NCI-H2081 (cell line): ENCODE measurements at places on chromosomes 7 and 10.

GRCh38 chr7:114944745-114945625 is 23.1 kb downstream of the MDFIC start:
- no peak for DNase-seq

GRCh38 chr10:98215373-98215772 is 52.6 kb downstream of the LOXL4 start:
- DNase-seq, result no peak

- no peak for DNase-seq
These were observed 12.4 kb downstream of the CTBP2 start for GRCh38 chr10:125147971-125148439.

DNA sequence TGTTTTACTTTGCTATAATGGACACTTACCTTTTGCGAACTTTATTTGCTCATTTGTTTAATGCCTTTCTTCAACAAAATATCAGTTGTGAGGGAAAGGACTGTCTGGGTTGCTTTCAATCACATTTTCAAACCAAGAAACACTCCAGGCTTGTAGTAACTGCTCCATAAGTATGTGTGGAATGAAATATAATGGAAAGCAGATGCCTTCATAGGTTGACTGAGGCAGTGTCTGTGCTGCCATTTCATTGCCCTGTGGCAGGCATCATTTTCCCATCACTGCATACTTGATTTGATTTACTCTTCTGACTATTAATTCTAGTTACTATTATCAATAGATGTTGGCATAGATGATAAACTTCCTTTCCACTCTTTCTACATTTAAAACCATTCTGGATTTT is 762.3 kb downstream of the CNTNAP2 start:
- DNase-seq, result no peak

GRCh38 chr10:44978570-44979280 is at the start of gene DEPP1:
DEPP1 (minus strand) TSS chr10:44978809; CDS start chr10:44978030, 779 bp downstream.
- DNase-seq, result peak; percentile 61

DNA sequence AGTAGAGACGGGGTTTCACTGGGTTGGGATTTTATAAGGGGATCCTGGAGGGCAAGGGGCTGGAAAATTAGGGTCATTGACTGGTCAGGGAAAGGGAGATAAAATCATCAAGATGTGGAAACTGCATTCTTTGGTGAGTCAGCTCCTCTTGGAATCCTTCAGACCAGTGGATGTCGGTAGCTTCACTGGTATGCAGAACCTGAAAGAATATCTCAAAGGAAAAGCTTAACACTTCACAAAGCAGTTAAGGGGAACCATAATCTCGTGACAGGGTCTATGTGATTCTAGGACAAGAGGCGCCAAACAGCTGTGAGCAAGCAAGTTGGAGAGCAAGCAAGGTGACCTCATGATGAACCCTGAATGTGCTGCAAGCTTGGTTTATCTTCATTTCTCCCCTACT is 634.7 kb upstream of the AUTS2 start:
- no peak for DNase-seq

- DNase-seq, result no peak
These were observed 39.5 kb downstream of the NT5C2 start for GRCh38 chr10:103153302-103154197.

- no peak for DNase-seq
These were observed 22.2 kb downstream of the GSAP start for GRCh38 chr7:77393954-77394353.

DNA sequence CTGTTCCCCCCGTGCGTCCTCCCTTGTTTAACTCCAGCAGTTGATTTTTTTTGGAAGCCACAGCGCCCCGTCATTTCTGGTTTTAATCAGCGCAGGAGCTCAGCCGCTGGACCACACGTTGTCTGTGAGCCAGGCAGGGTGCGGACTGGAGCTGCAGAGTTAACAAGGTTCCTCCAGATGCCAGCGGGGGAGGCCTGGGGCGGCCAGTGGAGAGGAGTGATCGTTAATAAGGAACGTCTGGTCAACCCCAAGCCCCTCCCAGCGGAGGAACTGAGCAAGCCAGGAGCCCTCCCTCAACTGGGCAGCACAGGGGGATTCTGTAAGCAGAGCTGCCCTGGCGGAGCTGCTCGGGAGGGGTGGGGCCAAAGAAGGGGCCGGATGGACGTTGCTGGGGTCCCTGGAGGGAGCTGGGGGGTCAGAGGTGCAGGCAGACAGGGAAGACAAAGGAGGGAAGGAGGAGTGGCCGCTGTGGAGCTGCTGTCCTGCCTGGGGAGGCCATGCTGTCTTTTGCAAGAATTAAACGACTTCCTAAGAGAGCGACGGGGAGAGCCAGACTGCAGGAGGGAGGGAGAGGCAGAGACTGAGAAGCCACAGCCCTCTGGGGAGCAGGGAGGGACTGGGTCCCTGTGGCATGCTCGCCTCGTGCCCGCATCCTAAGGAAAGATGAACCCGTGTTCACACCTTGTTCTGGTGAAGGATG is 537.1 kb upstream of the FOXK1 start:
- no peak for DNase-seq

- DNase-seq, result no peak
These were observed 225.5 kb upstream of the TCF7L2 start for GRCh38 chr10:112724404-112724991.

GRCh38 chr10:7577579-7577978 is 89.2 kb downstream of the ITIH5 start:
- DNase-seq, result no peak

DNA sequence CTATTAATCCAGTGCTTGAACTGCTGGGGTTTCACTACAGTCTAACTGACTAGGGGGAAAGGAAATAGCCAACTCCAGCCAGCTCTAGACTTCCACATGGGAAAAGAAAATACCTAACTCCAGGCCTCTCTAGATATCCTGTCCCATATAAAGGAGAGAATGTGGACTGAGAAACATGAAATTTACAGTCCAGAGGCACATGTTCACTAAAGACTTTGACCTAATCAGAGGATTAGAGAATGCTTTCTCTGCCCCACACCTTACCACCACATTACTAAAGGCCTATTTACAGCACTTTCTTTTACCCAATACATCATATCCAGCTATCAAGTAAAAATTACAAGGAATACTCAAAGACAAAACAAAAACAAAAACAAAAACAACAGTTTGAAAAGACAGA is 164.2 kb downstream of the PCLO start:
- DNase-seq, result no peak

DNA sequence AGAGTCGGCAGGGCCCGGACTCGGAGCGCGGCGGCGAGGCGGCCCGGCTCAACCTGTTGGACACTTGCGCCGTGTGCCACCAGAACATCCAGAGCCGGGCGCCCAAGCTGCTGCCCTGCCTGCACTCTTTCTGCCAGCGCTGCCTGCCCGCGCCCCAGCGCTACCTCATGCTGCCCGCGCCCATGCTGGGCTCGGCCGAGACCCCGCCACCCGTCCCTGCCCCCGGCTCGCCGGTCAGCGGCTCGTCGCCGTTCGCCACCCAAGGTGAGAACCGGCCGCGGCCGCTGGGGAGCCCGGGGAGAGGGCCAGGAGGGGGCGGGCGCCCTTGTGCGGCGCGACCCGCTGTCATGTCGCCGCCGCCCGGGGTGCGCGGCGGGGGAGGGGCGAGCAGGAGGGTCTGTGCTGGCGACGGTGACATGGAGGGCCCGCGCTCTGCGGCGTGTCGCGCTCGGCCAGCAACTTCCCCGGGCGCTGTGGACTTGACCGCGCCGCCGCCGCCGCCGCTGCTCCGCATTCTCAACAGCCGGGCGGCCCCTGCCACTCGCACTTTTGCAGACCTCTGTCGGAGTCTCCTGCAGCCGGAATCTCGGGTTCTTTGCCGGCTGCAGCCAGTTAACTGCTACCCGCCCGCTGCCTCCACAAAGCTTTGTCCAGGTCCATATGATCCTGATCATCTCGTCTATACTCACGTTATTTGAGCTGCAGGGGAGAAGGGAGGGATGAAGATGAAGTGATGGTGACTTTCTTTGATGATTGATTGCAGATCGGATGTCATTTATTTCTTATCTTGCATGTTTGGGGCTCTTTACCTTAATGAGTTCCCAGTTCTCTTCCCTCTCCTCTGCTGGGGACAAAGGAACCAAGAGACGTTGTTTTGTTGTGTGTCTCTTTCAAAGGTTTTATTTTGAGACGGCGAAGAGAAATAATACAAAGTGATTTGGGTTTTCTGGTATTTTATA is 869 bp downstream of the TRIM24 start:
- peak; percentile 68 for DNase-seq

- DNase-seq, result no peak
These were observed 45.5 kb upstream of the GPAM start for GRCh38 chr10:112229096-112229495.

DNA sequence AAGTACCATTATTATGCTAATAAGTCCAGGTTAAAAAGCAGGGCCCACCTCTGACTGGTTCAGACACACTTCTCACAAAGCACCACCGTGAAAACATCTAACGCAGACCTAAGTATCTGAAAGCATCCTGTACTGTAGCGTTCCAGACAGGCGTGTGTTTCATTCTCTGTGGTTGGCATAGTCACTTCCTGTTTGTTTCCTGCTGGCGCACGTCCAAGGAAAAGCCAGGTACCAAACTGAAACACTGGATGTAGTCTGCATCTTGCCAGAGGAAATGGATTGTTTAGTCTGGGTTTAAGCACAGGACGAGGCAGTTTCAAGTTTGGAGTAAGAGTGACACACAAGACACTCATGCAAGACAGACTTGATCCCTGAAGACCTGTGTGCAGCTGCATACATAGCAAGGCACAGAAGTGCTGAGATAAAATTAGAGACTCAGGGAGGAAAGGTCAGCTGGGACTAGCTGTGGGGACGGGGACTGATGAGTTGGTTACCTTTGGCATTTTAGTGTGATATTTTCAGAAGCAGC is 23.3 kb downstream of the BPGM start:
- peak; percentile 75 for DNase-seq

DNA sequence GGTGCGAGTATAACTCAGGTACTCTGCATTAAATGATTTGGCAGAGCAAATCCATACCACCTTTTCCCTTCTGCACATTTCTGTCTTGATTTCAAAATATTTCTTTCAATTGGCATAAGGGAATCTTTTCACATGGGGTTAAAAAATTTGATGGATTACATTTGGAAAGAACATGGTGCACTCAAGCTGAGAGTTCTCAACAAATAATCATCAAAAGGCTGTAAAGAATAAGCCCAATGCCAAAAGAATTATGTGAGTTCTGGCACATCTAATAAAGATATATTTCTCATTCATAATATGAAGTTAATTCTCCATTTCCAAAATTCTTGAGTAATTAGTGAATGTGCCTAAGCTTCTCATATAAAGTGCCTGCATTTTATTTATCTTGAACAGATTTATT is 223.1 kb downstream of the GPR37 start:
- DNase-seq, result no peak

- no peak for DNase-seq
These were observed 58.4 kb downstream of the DNAJB6 start for GRCh38 chr7:157395206-157395605.

GRCh38 chr10:84214046-84214572 is 11.2 kb downstream of the LRIT2 start:
- no peak for DNase-seq

DNA sequence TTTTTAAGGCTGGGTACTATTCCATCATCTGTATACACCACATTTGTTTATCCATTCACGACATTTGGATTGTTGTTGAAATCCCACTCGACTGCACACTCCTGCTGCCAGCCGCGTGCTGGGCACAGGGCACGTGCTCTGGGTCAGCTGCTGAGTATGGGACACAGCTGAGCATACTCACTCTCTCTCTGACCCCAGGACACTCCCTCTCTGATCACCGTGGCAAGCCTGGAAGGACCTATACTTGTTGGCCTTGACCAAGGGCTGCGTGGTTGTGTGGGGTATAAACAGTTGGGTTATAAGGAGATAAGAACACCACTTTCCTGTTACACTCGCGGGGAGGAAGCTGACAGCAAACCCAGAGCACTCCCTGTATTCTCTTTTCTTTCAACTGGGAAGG is 153.0 kb upstream of the RHEB start:
- DNase-seq, result no peak

DNA sequence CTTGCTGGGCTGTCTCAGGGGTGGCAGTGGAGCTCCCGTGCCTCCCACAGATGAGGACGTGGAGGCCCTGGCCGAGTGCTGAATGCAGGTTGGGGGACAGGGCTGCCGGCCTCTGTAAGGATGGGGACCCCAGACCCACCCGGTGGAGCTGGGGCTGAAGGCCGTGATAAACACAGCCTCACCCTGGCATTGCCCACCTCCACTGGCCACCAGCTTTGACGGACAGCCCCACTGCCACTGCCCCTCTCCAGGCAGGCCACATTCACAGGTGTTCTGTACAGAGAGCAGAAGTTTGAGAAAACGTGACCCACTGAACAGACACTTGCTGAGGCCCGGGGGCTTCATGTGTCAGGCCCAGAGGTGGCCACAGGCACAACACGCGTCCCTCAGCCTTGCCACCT is 126.2 kb downstream of the LHPP start:
- no peak for DNase-seq

DNA sequence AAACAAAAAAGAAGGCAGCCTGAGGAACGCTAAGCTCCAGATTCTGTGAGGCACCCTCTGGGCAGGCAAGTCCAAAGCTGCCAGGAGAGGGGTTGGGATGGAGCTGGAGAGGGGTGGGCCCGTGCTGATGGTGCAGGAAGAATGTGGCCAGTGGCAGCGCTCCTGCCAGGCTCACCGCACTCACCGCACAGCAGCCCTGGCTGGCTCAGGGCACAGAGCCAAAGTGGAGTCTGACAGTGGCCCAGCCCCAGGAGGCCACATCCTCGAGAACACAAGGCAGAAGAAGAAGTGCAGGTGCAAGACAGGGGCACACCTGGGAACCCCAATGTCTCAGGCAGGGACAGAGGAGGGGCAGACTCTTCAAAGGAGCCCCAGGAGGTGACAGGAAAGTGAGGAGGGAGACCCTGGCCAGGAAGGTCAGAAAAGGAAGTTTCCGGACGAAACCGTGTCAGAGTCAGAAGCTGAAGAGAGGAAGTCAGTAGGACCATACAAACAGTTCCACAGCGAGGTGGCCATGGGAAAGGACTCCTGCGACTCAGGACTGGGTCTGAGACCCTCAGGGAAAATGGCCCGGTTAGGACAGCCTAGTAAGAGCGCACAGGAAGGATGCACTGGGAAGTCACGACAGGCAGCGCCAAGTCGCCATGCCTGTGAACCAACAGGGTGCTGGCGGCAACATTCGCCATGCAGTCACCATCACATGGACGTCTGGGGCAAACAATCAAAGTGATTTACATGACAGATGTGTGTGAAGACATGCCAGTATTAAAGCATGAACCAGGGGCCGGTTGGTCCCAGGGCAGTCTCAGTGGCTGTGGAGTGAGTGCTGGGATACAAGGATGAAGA is 54.4 kb downstream of the COBL start:
- no peak for DNase-seq

DNA sequence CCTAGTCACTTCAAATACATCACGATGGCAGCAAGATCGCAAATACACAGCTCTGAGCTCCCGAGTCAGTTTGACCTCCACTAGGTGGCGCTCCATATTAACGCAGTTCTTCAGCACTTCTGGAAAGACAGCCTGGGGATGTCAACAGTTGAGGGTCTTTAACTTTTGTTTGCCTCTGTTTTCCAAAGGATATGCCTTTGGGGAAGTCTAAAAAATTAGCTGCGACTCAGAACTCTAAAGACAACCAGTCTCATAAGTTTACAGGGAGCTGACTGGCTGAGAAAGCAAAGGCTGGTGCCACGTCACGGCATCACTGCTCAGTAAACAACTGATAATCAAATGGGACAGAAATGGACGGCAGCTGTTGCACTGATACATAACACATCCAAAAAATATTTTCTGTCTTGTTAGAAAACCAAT is 458.8 kb downstream of the SORCS1 start:
- DNase-seq, result peak; percentile 3

- DNase-seq, result no peak
These were observed 162.6 kb downstream of the OAT start for GRCh38 chr10:124256151-124256550.

- no peak for DNase-seq
These were observed 63.9 kb downstream of the VPS41 start for GRCh38 chr7:38844952-38845563.
